Esophagus muscularis mucosa (tissue), 4 donors: ENCODE measurements at places on chromosomes 11 and 22.

DNA sequence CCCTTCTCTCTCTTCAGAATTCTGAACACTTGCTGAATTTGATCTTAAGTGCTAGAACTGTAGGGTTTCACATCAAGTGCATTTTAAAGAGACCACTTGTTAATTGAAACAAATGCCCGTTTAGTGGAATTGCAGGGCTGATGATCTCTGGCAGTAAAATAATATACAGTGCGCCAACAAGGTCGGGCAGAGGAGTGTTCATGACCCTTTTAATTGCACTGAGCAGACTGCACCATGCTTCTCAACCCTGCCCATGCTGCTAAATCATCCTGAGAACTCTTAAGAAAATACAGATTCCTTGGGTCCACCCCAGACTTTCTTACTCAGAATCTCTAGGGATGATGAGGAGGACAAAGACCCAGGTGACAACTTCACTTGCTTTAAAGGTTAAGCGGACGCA is 73.5 kb downstream of the SC5D start:
- no peak for DNase-seq

DNA sequence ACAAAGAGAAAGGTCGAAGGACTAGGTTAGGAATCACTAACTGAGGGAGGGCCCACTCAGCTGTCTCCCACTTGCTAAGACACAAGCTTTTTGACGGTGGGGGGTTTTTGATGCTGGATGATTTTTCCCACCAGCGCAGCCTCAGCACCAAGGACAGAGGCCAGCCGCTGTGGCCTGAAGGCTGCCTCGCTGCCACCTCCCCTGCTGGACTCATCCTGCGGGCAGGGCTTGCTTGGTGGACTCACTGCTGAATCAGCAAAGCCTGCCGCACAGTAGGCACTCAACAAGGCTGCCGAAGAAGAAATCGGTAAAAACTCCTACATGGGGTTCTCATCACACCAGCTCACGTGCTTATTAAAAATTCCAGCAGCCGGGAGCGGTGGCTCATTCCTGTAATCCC is 2.6 kb downstream of the ALG12 start:
- DNase-seq: no peak

- no peak for DNase-seq
Observed at GRCh38 chr22:24099071-24099470, 82.2 kb upstream of the SUSD2 start.

GRCh38 chr11:127875131-127875530 is 712.2 kb downstream of the ETS1 start:
- DNase-seq: no peak

DNA sequence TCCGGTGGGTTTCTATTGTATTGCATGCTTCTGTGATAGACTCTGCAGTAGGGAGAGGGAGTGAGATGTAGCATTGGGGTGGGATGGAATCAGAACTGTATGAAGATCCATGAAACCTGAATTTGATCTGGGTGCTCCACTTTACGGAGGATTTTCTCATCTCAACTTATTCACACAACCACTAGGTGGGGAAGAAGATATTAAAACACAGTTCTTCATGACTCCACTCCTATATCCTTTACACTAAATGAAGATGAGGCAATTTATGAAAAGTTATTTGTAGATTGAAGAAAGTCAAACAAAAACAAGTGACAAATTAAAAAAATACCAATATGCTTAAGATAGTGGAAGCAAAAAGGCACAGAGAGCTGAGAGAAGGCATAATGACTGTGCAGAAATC is 92.6 kb upstream of the PDGFD start:
- DNase-seq: no peak

- no peak for DNase-seq
Observed at GRCh38 chr11:118691926-118692830, 12.7 kb upstream of the TREH start.

- no peak for DNase-seq
Observed at GRCh38 chr11:23473782-23474181, 613.5 kb upstream of the CCDC179 start.

- DNase-seq: no peak
Observed at GRCh38 chr11:1150769-1151365, 6.9 kb upstream of the MUC5AC start.

- DNase-seq: no peak
Observed at GRCh38 chr11:102489186-102490145, 36.9 kb upstream of the TMEM123 start.

GRCh38 chr11:34487430-34487829 is 26.2 kb downstream of the ELF5 start:
- no peak for DNase-seq

- DNase-seq: no peak
Observed at GRCh38 chr11:11543656-11544055, 78.1 kb downstream of the GALNT18 start.

GRCh38 chr22:27725661-27726060 is 75.9 kb downstream of the MN1 start:
- no peak for DNase-seq

GRCh38 chr11:65013888-65014725 is at the start of gene ARL2:
TSS of gene ARL2 (plus strand) at chr11:65014160. CDS start at chr11:65014208, 48 bp downstream.
- DNase-seq: peak; percentile 97

GRCh38 chr11:36326524-36327419 is 30.7 kb downstream of the PRR5L start:
- DNase-seq: peak; percentile 8

- DNase-seq: no peak
Observed at GRCh38 chr11:64619811-64620380, 28.9 kb downstream of the SLC22A12 start.

DNA sequence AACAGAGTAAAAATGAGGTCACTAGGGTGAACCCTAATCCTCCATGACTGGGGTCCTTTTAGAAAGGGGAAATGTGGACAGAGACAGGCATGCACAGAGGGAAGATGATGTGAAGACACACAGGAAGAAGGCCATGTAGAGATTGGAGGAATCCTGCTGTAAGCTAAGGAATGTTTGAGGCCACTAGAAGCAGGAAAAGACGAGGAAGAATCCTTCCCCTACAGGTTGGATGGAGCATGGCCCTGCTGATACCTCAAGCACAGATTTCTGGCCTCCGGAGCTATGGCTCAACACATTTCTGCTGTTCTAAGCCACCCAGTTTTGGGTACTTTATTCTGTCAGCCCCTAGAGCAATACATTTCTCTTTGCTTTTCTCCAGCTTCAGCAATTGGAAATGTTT is 486.9 kb downstream of the MIAT start:
- DNase-seq: no peak

DNA sequence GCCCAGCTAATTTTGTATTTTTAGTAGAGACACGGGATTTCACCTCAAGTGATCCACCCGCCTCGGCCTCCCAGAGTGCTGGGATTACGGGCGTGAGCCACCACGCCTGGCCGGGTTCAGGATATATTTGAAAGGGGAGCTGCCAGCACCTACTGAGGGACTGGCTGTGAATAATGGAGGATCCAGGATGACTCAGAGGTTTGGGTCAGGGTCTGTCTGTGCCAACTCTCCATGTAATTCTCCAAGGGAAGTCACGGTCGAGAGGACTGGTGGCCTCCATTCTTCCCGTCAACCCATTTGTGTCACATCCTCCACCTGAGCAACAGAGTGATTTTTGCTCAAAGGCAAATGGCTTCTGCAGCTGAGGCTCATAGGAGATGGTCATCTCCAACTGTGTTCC is 3.6 kb upstream of the ARRB1 start:
- no peak for DNase-seq

DNA sequence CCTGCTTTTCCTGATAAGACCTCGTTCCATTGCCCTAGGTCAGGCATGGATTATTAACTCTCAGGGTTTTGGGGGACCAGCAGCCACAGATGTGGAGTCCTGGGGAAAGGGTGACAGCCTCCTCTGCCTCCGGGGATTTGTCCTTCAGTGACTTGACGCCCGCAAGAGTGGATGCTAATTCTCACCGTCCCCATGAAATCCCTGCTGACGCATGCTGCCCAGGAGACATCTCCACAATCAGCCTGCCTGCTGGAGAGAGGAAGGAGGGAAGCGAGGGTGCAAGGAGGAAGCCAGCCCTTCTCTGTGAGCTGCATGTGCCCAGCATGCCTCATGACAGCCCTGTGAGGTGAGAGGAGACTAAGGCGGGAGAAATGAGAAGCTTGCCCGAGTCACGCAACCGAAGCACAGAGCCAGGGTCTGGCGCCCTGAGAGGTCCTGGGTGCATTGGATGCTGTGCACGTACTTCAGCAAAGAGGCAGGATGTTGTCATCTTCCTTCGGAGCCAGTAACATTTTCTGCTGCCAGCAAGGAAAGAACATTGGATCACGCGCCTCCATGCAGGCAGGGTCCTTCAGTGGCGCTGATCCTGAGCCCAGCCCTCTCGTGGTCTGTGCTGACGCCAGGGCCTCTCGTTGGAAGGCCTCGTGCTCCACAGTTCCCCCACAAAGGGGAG is 27.3 kb upstream of the KRTAP5-6 start:
- DNase-seq: no peak

DNA sequence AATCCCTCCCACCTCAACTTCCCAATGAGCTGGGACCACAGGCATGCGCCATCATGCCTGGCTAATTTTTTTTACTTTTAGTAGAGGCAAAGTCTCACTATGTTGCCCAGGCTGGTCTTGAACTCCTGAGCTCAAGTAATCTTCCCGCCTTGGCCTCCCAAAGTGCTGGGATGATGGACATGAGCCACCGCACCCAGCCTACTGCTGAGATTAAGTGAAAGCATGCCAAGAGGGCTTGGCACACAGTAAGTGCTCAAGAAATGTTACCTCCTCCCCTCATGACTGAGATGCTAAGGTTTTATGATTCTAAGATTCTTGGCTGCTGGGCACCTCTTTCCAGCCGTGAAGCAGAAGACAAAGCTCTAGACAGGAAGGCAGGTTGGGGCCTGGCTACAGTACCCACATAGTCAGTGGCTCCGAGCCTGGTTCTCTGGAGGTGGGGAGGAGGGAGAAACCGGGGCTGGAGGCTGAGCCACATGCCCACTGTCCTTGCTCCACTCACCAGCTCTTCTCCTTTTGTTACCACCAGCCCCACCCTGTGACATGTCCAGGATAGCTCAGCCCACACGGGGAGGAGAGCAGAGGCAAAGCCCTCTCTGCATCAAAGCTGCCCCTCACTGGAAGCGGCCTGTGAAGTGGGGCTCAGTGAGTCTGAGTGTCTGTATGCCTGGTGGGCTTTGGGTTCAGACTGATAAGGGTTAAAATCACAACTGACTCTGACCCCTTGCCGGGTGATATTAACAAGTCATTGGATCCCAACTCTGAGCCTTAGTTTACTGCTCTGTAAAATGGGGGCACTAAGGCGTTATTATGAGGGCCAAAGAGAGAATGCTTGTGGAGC is 12.9 kb downstream of the ARHGEF17 start:
- DNase-seq: no peak

GRCh38 chr11:17972987-17973386 is 39.9 kb downstream of the SERGEF start:
- DNase-seq: no peak

GRCh38 chr22:29651652-29652051 is 48.2 kb downstream of the NF2 start:
- DNase-seq: no peak

DNA sequence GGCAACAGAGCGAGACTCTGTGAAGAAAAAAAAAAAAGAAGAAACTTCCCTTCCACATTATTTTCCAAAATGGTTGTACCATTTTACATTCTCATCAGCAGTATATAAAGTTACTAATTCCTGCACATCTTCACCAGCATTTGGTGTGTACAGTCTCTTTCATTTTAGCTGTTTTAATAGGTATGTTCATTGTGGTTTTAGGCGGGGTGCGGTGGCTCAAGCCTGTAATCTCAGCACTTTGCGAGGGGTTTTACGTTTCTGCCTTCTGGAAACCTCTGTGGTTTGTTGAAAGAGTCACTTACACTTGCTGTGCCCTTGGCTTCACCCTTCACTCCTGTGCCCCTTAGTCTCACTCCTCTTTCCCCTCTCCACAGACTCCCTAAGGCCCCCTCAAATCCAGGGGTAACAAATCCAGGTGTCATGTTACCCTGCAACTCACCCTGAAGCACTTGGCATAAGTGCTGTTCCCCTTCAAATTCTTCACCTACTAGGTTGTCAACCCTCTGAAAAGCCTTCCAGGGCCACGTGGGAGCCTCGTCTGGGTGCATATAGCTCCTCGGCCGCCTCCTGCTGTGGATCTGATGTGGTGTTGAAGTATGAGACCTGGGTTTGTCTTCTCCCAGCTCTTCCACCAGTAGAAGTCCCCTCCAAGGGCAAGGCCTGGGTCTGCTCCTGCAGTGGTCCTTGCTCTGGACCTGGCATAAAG is 20.8 kb downstream of the TOB2 start:
- no peak for DNase-seq

DNA sequence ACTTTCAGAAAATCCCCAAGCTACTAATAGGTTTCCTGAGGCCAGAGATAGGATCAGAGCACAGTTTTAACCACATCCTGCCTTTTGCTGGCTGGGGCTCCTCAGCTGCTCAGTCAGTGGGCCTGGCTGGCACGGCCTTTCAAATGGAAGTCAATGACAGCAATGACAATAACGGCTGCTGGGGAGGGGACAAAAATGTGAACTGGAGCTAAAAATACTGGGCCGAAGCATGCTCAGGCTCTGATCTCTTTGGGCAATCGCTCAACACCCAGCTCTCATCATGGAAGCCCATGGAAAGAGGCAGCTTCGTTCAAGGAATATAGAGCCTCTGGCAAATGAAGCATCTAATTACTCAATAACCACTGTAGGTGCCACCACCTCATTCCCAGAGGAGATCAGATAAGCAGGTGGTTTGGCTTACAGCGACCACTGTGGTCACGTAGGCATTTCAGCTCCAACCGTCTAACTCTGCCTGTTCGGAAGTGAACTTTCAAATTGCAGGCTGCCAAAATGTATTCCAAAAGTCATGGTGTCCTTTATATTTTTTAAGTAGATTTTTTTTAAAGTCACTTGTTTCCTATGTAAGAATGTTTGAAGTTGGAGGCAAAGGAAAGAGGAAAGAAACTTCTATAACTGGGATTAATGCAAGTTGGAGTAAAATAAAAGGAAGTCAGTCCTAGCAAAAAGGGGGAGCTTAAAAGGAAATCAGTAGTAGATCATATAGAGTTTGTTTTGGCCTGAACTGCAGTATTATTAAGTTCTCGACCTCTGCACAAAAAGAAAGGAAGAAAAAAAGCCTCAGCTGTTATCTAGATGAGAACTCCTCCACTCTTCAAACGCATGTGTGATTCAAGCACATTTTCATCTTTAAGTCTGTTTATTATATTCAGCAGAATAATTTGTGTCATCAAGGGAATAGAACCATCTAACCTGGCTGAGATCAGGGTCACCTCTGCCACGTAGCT is 14.1 kb downstream of the WT1 start:
- DNase-seq: peak; percentile 80

DNA sequence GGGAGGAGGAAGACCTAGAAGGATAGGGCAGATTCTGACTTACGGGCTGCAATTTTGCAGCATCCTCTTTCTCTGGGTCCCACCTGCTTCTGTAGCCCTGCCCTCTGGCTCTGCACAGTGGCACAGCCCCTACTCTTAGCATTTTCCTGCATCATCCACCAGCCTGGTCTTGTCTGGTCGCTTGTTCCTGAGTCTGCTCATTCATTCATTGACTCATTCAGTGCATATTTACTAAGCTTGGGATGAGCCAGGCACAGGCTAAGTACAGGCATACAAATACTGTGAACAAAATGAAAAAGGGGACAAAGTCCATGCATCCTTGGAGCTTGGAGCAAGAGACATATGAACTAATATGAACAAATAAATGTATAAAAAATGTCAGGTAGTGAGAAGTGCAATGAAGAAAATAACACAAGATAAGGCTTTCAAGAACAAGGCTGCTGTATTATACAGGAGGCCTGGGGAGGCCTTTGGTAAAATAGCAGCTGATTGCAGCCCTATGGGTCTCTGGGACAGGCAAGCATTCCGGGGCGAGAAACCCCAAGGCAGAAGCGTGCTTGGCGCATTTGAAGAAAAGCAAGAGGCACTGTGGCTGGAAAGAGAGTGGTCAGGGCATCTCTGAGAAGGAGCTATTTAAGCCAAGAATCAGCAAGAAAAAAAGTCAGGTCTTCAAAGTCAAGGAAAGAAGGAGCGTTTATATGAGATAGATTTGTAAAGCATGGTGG is 108.0 kb upstream of the ALX4 start:
- no peak for DNase-seq
